CD4-positive, alpha-beta T cell treated with Interleukin-10 for 1 hour (primary cell): ENCODE measurements at places on chromosomes 5 and 9.
A peak's percentile ranks its signal among the peaks of the same experiment; 100 is the strongest.

- DNase-seq: no peak
Observed at GRCh38 chr5:15711892-15712291, 211.9 kb downstream of the FBXL7 start.

DNA sequence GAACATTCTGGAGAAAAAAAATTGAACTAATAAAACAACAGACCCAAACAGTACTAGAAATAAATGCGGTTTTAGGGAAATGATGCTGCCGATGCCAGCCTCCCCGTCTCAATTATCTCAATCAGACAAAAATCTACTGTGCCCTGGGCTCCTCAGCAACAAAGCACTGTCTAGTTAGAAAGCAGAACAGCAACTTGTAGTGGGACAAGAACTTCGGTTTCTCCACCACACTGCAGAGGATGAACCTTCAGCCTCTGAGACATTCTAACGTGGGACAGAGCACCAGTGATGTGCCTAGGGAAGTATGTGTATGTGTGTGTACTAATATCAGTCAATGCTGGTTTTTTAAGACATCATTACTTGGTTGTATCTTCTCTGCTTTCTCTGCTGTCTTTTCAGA lies 11.1 kb upstream of the CAST start:
- DNase-seq: no peak

- no peak for DNase-seq
Observed at GRCh38 chr5:144368556-144368955, 197.9 kb downstream of the KCTD16 start.

DNA sequence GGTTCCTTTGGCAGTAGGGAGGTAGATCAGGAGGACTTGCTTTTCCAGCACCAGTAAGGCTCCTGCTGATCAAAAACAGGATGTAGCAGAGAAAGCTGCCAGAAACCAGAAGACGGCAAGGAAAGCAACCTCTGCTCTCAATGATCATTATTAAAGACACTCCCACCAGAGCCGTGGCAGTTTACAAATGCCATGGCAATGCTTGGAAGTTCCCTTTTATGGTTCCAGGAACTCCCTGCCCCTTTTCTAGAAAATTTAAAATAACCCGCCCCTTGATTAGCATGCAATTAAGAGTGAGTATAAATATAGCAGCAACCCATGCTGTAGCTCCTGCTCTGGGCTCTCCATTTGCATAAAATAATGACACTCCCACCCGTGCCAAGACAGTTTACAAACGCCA lies 16.1 kb downstream of the EQTN start:
- DNase-seq: no peak

DNA sequence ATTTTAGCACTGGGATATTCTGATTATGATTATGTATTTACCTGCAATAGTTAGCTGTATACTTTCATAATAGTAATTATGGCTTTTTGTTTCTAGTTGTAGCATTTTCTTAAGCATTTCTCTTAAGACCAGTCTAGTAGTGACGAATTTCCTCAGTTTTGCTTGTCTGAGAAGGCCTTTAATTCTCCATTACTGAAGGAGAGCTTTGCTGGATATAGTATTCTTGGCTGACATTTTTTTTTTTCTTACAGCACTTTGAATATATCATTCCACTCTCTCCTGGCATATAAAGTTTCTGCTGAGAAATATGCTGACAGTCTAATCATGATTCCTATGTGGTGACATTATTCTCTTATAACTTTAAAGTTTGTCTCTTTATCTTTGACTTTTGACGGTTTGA lies 181.1 kb upstream of the DMRTA1 start:
- DNase-seq: no peak

DNA sequence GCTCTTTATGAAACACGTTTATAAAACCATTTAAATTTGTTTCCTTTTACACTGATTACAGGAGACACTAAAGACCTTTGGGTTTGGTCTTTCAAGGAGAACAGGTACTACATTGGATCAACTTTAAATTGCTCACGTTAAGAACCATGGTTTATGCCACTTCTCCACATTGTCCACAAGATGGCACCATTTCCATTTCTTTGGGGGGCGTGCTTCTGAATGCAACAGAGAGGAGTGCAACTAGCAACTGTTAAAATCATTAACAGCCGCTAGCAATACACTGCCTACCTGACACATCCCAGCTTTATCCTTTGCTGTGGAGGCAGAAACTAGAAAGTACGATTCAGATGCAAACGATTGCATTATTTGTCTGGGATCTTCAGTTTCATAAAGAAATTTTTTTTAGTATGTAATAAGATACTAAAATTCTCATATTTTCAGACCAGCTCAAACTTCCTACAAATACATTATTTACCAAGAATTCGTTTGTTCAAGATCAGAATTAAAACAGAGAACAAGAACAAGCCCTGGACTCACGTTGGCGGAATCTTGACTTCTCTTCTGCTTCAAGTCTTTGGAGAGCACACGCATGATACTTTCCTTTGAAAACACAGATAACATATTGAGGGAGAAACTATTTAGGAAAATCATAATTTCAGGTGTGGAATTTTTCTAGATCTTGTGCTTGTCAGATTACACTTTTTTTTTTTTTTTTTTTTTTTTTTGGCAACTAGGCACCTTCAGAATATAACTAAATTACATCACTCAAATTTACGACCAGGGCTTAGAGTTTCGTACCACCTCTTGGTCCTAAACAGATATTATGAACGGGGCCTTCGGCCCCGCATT lies 702 bp downstream of the CDC20B start:
- peak; percentile 87 for DNase-seq

GRCh38 chr5:149857499-149857898 lies 87.1 kb downstream of the PDE6A start:
- no peak for DNase-seq

- no peak for DNase-seq
Observed at GRCh38 chr5:3854188-3854821, 258.7 kb downstream of the IRX1 start.

DNA sequence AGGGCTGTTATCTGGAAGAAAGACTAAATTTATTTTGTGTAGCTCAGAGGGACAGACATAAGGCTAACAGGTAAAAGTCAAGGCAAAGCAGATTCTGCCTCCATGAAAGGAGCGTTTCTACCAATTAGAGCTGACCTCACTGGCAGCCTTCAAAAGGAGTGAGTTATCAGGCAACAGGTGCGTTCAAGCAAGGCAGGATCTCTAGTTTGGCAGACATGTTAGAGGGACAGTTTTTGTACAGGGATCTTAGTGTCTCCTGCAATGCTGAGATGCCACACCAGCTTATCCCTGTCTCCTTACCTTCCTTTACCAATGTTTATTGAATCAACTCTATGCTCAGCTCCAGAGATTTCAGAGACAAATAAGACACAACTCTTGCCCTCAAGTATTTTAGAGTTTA lies 73.8 kb downstream of the NRG2 start:
- DNase-seq: no peak

GRCh38 chr9:33800886-33801285 lies 5.5 kb downstream of the PRSS3 start:
- no peak for DNase-seq

DNA sequence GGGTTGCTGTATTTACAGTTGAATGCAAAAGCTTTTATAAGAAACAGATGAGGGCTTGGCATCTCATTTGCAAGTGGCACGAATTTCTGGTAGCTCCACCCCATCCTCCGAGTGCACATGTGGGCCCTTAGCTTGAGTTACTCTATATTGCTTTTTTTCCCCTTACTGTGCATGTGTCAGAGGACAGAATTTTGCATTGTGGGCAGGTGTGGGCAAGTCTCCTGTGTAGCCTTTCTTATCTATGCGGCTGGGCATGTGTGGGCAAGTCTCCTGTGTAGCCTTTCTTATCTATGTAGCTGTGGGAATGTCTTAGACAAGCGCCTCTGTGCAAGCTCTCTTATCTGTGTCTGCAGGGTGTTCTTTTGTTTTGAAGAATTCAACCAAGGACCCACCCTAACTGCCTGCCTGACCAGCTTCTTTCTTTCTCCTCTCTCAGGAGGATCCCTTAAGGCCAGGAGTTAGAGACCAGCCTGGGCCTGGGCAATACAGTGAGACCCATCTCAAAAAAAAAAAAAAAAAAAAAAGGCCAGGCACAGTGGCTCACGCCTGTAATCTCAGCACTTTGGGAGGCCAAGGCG lies 34.1 kb upstream of the SIL1 start:
- no peak for DNase-seq

- no peak for DNase-seq
Observed at GRCh38 chr5:15209053-15209762, 290.8 kb upstream of the FBXL7 start.

DNA sequence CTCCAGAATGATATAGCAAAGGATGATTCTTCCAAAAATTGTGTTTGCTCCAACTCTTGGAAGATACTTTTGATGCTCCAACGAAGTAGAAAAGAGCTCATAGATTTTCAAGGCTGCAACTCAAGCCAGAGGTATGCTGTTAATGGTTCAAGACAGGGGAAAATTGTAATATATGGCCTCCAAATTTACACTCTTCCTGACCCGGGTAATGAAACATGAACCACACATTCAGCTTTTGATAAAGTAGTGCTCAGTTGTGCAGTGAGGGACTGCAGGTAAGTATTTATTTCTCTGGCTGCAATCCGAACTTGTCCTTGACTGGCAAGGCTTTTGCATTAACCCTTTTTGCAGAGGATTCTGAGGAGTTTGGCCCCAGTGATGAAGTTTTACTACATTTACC lies 446.4 kb downstream of the RASEF start:
- no peak for DNase-seq

GRCh38 chr5:158974775-158975174 lies 124.9 kb downstream of the EBF1 start:
- no peak for DNase-seq

GRCh38 chr5:18576586-18576985 lies 942.3 kb downstream of the TAF11L14 start:
- no peak for DNase-seq

DNA sequence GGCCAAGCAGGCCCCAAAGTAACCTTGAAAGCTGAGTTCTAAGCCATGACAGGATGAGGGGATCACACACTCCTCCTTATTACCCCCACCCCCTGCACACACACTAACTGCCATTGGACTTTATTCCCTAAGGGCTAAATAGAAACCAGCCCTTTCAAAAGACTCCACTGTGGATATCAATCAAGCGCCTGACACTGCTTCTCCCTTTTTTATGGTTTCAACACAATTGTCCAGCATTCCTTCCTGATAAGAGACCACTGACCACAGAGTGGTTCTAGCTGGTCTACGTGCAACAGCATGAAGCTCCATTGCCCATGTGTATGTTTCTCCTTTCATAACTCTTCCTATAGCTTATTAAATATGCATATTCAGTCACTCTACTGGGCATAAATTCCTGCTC lies 34.7 kb downstream of the PAEP start:
- no peak for DNase-seq

DNA sequence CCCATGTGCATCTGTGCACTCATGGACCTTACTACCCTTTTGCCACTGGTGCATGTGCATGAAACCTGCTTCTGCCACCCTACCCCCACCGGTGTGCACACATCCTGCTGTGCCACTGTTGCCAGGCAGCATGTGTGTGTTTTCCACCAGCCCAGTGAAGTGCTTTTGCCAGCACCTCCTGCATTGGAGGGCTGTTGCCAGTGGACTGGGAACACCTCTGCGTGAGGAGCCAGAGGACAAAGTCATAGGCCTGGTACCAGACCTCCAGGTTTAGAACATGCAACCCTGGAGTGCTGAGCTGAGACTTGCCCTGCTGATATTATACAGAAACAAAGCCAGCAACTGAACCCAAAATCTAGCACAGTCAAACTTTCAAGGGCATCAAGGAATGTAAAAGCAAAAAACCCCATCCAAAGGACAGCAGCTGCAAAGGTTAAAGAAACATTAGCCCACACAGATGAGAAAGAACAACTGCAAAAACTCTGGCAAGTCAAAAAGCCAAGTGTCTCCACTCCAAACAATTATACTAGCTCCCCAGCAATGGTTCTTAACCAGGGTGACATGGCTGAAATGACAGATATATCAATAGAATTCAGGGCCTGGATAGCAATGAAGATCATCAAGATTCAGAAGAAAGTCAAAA lies 70.6 kb upstream of the PTPN3 start:
- no peak for DNase-seq

GRCh38 chr5:54205453-54205852 lies 104.9 kb downstream of the ARL15 start:
- DNase-seq: no peak

GRCh38 chr5:50320131-50320749 lies 120.8 kb downstream of the EMB start:
- no peak for DNase-seq

GRCh38 chr5:126965061-126965475 lies 65.3 kb downstream of the MARCHF3 start:
- no peak for DNase-seq

- DNase-seq: no peak
Observed at GRCh38 chr9:70495514-70495913, 81.1 kb upstream of the KLF9 start.

- DNase-seq: no peak
Observed at GRCh38 chr5:141858079-141858765, 20.0 kb downstream of the PCDH1 start.

DNA sequence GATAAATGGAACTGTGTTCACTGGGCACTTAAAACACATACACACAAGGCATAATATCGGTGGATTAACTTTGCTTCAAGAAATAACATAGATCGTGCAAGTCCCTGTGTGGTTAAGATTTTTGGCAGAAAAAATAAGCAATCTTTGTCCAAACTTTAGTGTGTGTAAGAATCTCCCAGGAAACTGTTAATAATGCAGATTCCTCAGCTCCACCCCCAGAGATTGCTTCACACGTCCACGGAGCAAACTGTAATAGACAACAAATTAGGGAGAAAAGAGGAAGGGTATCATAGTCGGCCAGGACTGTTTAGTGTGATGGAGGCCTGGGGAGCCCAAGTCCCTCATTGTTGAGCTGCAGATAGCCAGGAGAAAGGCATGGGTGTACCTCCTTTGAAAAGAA lies 84.8 kb downstream of the PJA2 start:
- no peak for DNase-seq

- DNase-seq: no peak
Observed at GRCh38 chr9:93636172-93636661, 59.8 kb downstream of the PHF2 start.

GRCh38 chr5:134938030-134938429 lies 29.7 kb upstream of the CATSPER3 start:
- no peak for DNase-seq

- DNase-seq: no peak
Observed at GRCh38 chr9:80615964-80616363, 1044.2 kb downstream of the TLE4 start.

DNA sequence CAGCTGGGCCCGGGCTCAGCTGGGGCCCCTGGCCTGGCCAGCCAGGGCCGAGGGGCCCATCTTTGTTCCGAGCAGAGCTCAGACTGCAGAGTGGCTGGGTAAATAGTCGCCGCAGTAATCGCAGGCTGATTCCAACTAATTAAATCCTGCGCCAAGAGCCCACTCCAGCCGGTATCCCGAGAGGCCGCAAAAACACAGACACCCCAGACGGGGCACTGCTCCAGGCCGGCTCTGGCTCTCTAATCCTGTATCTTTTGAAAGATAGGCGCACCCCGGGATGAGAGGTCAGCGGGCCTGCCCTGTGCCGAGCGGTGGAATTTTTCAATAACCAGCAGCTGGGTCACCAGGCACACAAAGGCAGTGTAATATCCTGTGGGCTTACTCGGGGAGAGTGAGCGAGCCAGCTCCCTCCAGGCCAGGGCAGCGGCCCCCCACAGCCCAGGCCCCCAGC lies 57.7 kb downstream of the LMX1B start:
- DNase-seq: no peak
